A549 treated with ZK216348 at 1 μM for 4 hours (cell line): ENCODE measurements at places on chromosomes 2 and 18. TPM values are rescaled to one million over a fixed set of nuclear protein-coding genes. Genes with fewer than 3 reads are reported as not detected.

PSD4 gene
- 8.0 to 12.9 TPM (median 10.9 TPM) in 5 replicates for total RNA-seq

REL gene
- 1.0 to 3.6 TPM (median 2.3 TPM) in 5 replicates for total RNA-seq

TEX51 gene
- total RNA-seq, result not detected in 5 replicates

ABCB11 gene
- total RNA-seq, result 0.02 TPM in 1 of 5 replicates, not detected in the others
